Calu3 (cell line): ENCODE measurements at places on chromosomes 7 and 10. TPM values are rescaled to one million over a fixed set of nuclear protein-coding genes. Genes with fewer than 3 reads are reported as not detected.

- no peak for DNase-seq
Observed at GRCh38 chr10:44164251-44164956, 220.5 kb downstream of the CXCL12 start.

MKRN1 gene
- total RNA-seq, result 83.9 and 85.3 TPM in 2 replicates

ADCYAP1R1 gene
- not detected in 2 replicates for total RNA-seq

GRCh38 chr10:49322371-49323170, 23.6 kb downstream of the C10orf71 start:
- no peak for DNase-seq

DNA sequence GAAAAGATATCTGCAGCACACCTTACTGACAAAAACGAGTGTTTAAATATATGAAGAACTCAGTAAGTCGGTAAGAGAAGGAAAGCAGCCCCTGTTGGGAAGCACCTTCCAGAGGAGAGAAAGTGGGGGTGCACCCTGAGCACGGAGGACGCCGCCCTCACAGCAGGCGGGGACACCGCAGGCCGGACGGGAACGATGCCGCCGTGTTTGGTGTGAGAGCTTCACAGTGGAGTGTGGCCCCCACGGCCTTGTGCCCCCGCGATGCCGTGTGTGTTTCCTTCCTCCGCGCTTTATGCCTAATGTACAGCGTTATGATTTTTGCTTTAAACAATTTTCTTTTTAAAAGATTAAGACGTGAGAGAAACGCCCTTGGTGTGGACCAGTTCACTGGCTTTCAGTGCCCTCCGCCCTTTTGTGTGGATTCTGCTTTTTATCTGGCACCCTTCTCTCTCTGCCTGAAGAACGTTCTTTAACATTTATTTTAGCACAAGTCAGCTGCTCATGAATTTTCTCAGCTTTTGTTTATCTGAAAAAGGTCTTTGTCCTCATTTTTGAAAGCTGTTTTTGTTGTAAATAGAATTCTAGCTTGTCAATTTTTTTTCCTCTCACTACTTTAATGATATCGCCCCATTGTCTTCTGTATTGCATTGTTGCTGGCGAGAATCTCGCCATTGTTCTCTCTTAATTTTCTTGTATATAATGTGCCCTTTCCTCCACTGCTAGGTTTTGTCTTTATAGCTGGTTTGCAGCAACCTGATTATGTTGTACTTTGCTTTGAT, 110.7 kb downstream of the INPP5A start:
- no peak for DNase-seq

- no peak for DNase-seq
Observed at GRCh38 chr7:28068811-28069216, 111.8 kb downstream of the JAZF1 start.

DNA sequence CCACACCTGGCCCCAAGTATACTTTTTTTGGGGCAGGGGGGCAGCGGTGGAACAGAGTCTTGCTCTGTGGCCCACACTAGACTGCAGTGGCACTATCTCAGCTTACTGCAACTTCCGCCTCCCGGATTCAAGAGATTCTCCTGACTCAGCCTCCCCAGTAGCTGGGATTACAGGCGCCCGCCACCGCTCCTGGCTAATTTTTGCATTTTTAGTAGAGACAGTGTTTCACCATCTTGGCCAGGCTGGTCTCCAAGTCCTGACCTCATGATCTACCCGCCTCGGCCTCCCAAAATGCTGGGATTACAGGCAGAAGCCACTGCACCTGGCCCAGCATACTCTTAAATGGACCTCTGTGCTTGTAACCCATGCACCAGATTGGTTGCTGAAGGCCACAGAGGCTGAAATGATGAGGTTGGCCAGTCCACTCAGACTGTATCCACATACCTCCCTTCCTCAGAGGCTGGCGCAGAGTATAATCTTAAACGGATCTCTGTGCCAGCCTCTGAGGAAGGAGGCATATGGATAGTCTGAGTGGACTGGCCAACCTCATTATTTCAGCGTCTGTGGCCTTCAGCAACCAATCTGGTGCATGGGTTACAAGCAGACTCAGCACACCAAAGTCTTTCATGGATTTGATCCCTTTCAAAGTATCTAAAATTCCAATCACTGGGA, 3.0 kb downstream of the CALN1 start:
- DNase-seq, result no peak

ASZ1 gene
- not detected in 2 replicates for total RNA-seq

AKR1C4 gene
- total RNA-seq, result 0.40 and 0.76 TPM in 2 replicates

- DNase-seq, result peak; percentile 15
Observed at GRCh38 chr7:64951250-64951848, 39.5 kb downstream of the ZNF117 start.

- no peak for DNase-seq
Observed at GRCh38 chr7:117665368-117665767, 185.5 kb downstream of the CFTR start.

- DNase-seq, result no peak
Observed at GRCh38 chr7:3825491-3825890, 524.4 kb downstream of the SDK1 start.

TRPV6 gene
- total RNA-seq, result 1.7 TPM in 2 replicates
